ENCODE measurements at places on chromosomes 4 and X. TPM values are rescaled to one million over a fixed set of nuclear protein-coding genes. Genes with fewer than 3 reads are reported as not detected.
A peak's percentile ranks its signal among the peaks of the same experiment; 100 is the strongest.

DNA sequence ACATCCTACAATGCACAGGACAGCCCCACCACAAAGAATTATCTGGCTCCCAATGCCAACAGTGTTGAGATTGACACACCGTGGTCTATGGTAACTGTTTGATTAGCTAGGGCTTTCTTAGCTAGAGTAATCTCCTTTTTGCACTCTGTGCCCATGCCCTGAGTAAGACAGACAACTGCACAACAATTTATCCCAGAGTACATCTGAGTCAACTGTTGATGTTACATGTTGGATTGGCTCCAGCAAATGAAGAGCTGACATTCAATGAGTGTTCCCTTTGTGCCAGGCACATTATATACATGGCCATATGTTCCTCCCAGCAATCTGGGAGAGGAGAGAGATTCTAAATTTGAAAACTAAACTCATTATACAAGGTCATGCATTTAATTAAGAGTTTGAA, 3.9 kb upstream of the FAM9C start:
- DNase-seq = no peak
- peaks cover 11% of the 10 kb centered on the region for H3K4me1 ChIP-seq
- peaks cover 4% of the 10 kb centered on the region for H3K27me3 ChIP-seq
- H3K36me3 ChIP-seq = no peaks in the 10 kb centered on the region
- H3K4me3 ChIP-seq = no peak overlapping the region

The CT45A1 gene
- not detected for total RNA-seq

GRCh38 chrX:129791961-129792570, 12.3 kb downstream of the SASH3 start:
- no peaks in the 10 kb centered on the region for H3K4me1 ChIP-seq
- peak; percentile 69 for DNase-seq
- no peaks in the 10 kb centered on the region for H3K27me3 ChIP-seq
- H3K4me3 ChIP-seq = no peak overlapping the region
- peaks cover 82% of the 10 kb centered on the region for H3K36me3 ChIP-seq

DNA sequence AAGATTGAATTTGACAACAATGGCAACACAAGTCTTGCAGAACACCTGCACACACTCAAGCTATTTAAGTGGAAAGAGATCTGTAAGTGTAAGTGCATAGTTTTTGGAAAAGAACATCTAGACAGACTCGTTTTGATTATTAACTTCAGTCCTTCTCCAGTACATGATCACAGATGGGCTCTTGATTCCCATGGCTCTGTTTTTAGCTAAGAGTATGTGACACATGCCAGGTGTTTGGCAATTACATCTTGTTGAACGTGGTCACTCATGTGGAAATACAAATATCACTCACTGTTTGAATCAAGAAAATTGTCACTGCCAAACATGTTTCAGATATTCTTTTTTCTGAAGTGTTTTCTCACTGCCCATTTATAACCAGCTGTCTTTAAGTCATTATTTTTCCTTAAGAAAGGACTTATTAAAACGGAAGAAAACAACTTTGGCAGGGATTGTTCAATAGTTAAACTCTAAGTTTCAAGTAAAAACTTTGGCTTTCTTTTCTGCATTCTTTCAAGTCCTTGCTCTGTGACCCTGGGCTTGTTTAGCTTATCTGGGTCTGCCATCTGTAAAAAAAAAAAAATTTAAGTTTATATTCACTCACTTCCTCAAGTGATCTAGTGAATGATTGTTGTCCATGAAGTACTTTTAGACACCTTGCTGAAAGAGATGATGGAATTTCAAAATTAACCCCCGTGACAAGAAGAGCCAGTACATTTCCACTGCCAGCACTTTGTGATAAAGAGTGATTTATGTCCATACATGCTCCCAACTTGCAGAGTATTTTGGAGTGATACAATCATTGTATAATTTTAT, 125.4 kb downstream of the ATXN3L start:
- H3K4me3 ChIP-seq = no peak overlapping the region
- no peak overlapping the region for H3K27ac ChIP-seq
- no peaks in the 10 kb centered on the region for H3K27me3 ChIP-seq
- H3K4me1 ChIP-seq = no peaks in the 10 kb centered on the region
- no peaks in the 10 kb centered on the region for H3K36me3 ChIP-seq

DNA sequence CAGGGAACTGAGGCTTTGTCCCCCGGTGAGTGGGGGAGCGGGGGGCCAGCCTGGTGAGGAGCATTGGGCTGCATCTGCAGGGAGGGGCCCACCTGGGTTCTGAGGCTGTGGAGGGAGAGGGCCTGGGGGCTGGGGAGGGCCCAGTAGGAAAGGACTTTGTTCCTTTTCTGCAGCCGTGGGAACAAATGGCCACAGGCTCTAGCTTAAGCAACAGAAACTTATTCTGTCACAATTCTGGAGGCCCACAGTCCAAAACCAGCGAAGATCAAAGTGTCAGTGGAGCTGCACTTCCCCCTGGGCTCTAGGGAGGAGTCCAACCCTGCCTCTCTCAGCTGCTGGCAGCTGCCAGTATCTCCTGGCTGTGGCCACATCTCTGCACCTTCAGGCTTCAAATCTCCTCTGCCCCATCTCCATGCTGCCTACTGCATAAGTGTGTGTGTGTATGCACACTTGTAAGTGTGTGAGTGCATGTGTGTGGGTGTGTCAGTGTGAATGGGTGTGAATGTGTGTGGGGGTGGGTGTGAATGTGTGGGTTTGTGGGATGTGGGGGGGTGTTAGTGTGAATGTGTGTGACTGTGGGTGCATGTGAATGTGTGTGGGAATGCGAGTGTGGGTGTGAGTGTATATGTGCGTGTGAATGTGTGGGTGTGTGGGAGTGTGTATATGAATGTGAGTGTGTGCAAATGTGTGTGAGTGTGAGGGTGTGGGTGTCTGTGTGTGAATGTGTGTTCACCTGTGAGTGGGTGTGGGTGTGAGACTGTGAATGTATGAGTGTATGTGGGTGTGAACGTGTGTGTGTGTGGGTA, 204.5 kb upstream of the PSAPL1 start:
- DNase-seq = no peak
- H3K4me3 ChIP-seq = no peak overlapping the region
- H3K36me3 ChIP-seq = no peaks in the 10 kb centered on the region
- H3K4me1 ChIP-seq = peaks cover 17% of the 10 kb centered on the region
- H3K27me3 ChIP-seq = no peaks in the 10 kb centered on the region

GRCh38 chr4:28548594-28548993, 1688.0 kb downstream of the STIM2 start:
- H3K4me3 ChIP-seq = no peak overlapping the region
- H3K36me3 ChIP-seq = no peaks in the 10 kb centered on the region
- no peak for DNase-seq
- no peak overlapping the region for H3K27ac ChIP-seq
